NCI-H460 (cell line): ENCODE measurements at places on chromosomes 7 and 10.

DNA sequence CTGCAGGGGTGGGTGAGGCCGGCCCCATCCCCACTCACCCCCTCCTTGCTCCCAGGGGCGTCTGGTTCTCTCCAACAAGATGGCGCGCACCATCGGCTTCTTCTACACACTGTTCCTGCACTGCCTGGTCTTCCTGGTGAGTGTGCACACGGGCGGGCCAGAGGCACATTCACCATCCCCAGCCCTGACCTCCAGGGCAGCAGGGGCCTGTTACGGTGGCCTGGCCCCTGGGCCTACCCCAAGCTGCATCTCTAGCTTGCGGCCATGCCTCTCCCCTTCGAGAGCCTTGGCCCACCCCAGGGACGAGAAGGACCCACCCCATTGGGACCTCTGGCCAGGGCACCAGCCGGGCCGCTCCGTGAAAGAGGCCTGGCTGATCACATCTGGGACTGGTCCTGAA, 4.9 kb upstream of the SH2B2 start:
- no peak for DNase-seq

DNA sequence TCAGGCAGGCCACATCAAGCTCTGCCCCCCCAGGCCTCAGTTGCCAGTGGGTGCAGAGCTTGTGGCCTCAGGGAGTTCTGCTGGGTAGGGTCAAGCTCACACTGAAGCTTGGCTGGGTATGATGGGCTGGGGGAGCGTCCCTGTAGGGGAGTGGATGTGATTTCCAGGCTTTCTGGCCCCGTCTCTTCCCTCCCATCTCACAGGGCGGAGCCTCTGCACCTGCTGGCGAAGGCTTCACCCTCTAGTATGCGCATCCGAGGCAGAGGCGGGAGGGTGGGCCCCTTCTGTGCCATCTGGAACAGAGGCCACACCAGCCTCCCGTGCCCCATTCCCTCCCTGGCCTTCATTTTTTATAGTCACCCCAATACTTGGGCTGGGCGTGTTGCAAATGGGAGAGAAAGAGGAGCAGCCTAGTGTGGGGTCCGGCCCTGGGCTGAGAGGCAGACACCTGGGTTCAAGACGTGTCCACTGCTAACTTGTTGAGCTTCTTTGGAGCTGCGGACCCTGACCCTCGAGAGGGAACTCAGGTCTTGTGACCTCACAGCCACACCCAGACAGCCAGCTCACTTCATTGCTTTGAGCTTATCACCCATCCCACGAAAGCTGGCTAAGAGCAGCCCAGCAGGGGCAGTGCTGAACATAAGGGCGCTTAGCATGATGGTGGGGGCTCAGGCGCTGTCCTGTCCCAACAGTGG, 2.3 kb downstream of the AQP1 start:
- DNase-seq, result no peak

GRCh38 chr10:10977226-10977956, 40.3 kb upstream of the CELF2 start:
- DNase-seq, result no peak

- peak; percentile 27 for DNase-seq
Measured at GRCh38 chr10:29205787-29206186, 83.1 kb upstream of the LYZL1 start.

- DNase-seq, result no peak
Measured at GRCh38 chr10:26809973-26810372, 50.8 kb downstream of the ABI1 start.

GRCh38 chr7:77800730-77801129, 2.2 kb downstream of the PHTF2 start:
- no peak for DNase-seq

DNA sequence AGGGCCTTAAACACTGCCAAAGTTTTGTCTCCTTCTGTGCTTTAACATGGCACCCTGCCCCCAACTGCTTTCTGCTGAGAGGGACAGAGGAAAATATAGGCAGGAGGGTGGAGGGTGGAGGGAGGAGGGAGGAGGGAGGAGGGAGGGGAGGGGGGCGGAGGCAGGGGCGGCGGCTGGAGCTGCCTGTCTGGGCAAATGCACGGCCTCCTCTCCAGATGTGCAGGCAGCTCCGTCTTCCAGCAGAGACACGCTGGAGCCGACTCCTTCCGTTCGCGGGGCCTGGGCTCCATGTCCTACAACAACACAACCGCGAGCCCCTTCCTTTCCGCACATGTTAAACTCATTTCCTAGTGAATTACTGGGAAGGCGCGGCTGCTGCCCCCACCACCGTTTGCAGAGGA, 14.2 kb downstream of the EBF3 start:
- no peak for DNase-seq

- DNase-seq, result no peak
Measured at GRCh38 chr7:87000344-87000743, 59.1 kb downstream of the ELAPOR2 start.

DNA sequence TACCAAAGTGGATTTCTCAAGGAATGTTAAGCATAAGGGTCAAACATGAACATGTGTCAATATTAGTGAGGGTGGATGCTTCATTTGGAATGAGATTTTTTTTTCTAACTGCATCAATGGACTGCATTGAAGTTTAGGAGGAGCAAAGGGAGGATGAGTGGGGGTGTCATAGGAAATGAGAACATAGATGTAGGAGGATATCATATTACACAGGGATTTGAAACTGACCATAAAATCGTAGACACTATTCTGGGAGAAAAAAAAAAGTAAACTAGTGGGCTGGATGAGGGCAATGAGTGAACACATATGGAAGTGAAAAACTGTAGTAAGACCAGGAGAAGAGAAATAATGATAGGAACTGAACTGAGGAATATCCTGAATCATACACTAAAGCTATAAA, 109.4 kb downstream of the SEMA3A start:
- peak; percentile 58 for DNase-seq

GRCh38 chr10:4151466-4151865, 366.5 kb upstream of the KLF6 start:
- no peak for DNase-seq

GRCh38 chr10:44427479-44427878, 42.6 kb upstream of the CXCL12 start:
- DNase-seq, result no peak

- peak; percentile 98 for DNase-seq
Measured at GRCh38 chr7:31896925-31897324, 173.3 kb downstream of the PDE1C start.

GRCh38 chr7:4661871-4662270, 20.2 kb upstream of the FOXK1 start:
- no peak for DNase-seq

- DNase-seq, result no peak
Measured at GRCh38 chr10:29112827-29113615, 175.8 kb upstream of the LYZL1 start.

- no peak for DNase-seq
Measured at GRCh38 chr10:118753331-118754228, 1.2 kb downstream of the CACUL1 start.
